Mesothelial cell of epicardium (in vitro differentiated cells): ENCODE measurements at places on chromosomes 16 and 17. TPM values are rescaled to one million over a fixed set of nuclear protein-coding genes. Genes with fewer than 3 reads are reported as not detected.

DNA sequence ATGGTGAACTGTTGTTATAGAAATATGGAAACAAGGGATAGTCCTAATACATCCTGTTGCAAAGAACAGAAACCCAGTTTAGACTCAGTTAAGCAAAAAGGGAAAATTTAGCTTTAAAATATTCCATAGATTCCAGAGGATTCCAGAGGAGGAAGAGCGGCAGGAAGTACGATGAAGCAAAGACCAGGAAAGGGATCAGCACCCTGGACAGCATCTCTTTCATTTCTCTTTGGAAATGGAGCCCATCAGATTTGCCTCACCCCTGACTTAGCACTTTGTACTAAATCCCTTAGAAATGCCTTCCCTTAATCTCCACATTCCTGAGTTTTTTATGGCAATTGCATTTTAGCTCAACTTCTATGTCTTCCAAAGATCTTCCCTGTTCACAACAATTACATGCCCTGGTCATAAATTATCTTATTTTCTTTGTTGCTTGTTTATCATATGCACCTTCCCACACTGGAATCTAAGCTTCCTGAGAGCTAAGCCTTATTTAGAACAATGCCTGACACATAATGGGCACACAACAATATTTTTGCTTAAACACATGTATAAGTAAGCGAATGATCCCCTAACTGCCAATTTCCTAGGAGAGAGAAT, 150.0 kb upstream of the RBFOX1 start:
- DNase-seq = no peak
- peaks cover 2% of the 10 kb centered on the region for H3K27me3 ChIP-seq
- H3K4me1 ChIP-seq = no peaks in the 10 kb centered on the region
- no peak overlapping the region for H3K4me3 ChIP-seq

DNA sequence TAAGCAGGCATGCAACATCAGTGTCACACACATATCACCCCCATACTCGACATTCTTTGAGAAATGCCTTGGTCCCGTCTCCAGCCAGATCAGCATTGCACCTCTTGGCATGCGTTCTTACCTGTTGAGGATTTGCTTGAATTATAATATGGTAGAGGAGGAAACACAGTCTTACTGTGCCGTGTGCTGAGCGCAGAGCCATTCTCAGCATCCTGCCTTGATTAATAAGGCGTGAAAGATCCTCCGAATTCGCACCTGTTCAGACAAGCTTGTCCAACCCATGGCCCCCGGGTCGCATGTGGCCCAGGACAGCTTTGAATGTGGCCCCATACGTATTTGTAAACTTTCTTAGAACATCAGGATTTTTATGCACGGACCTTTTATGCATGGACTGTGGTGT, 408.1 kb downstream of the WWOX start:
- peaks cover 1% of the 10 kb centered on the region for H3K27me3 ChIP-seq
- H3K36me3 ChIP-seq = no peaks in the 10 kb centered on the region
- no peak overlapping the region for H3K27ac ChIP-seq
- no peak for DNase-seq
- H3K4me1 ChIP-seq = peaks cover 31% of the 10 kb centered on the region
- no peak overlapping the region for H3K4me3 ChIP-seq

GRCh38 chr17:9700136-9700535, 54.8 kb downstream of the USP43 start:
- H3K27ac ChIP-seq = no peak overlapping the region
- H3K36me3 ChIP-seq = peaks cover 28% of the 10 kb centered on the region
- no peak overlapping the region for H3K4me3 ChIP-seq
- no peak for DNase-seq

- DNase-seq = no peak
- no peak overlapping the region for H3K4me3 ChIP-seq
- peaks cover 22% of the 10 kb centered on the region for H3K36me3 ChIP-seq
- no peaks in the 10 kb centered on the region for H3K4me1 ChIP-seq
- no peak overlapping the region for H3K27ac ChIP-seq
Measured at GRCh38 chr16:28318042-28318744, 25.9 kb downstream of the SBK1 start.

GRCh38 chr17:6421700-6422604, 13.0 kb downstream of the AIPL1 start:
- H3K4me3 ChIP-seq = no peak overlapping the region
- H3K36me3 ChIP-seq = no peaks in the 10 kb centered on the region
- no peaks in the 10 kb centered on the region for H3K4me1 ChIP-seq
- peaks cover 36% of the 10 kb centered on the region for H3K27me3 ChIP-seq
- no peak overlapping the region for H3K27ac ChIP-seq
- peak; percentile 62 for DNase-seq

DNA sequence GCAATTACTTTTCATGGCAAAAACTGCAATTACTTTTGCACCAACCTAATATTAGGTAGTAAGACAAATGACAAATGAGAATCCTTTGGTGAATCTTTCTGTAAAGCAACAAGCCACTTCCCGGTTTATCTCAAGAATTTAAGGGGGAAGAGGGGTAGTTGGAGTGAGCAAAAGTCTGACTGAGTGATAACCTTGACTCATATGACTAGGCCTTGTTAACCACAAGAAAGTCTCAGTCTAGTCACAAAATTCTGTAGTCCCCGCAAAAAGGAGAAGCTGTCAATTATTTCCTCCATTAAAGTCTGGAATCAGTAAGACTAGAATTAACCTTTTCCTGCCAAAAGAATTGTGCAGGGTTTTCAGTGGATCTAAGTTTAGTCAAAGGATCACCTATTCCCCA, 72.2 kb upstream of the GNAO1 start:
- no peak overlapping the region for H3K27ac ChIP-seq
- H3K4me3 ChIP-seq = no peak overlapping the region
- H3K4me1 ChIP-seq = peaks cover 13% of the 10 kb centered on the region
- no peak for DNase-seq

GRCh38 chr17:43637563-43638323, 24.0 kb downstream of the MEOX1 start:
- no peak overlapping the region for H3K4me3 ChIP-seq
- no peak for DNase-seq
- peaks cover 3% of the 10 kb centered on the region for H3K27me3 ChIP-seq
- no peaks in the 10 kb centered on the region for H3K36me3 ChIP-seq

- H3K4me3 ChIP-seq = no peak overlapping the region
- DNase-seq = no peak
- H3K27ac ChIP-seq = no peak overlapping the region
- H3K27me3 ChIP-seq = no peaks in the 10 kb centered on the region
- H3K36me3 ChIP-seq = no peaks in the 10 kb centered on the region
Measured at GRCh38 chr17:57142925-57143324, 57.9 kb downstream of the AKAP1 start.

GRCh38 chr17:75762513-75763268, 2.3 kb downstream of the GALK1 start:
- H3K36me3 ChIP-seq = peaks cover 2% of the 10 kb centered on the region
- DNase-seq = no peak
- no peaks in the 10 kb centered on the region for H3K27me3 ChIP-seq
- H3K4me3 ChIP-seq = peak overlapping the region; percentile 42
- no peak overlapping the region for H3K27ac ChIP-seq
- peaks cover 8% of the 10 kb centered on the region for H3K4me1 ChIP-seq

GRCh38 chr16:75342308-75342811, 90.9 kb upstream of the BCAR1 start:
- DNase-seq = no peak
- peak overlapping the region; percentile 74 for H3K27ac ChIP-seq
- peaks cover 66% of the 10 kb centered on the region for H3K4me1 ChIP-seq
- H3K36me3 ChIP-seq = peaks cover 5% of the 10 kb centered on the region
- H3K4me3 ChIP-seq = no peak overlapping the region

- no peak overlapping the region for H3K4me3 ChIP-seq
- H3K4me1 ChIP-seq = no peaks in the 10 kb centered on the region
- no peaks in the 10 kb centered on the region for H3K27me3 ChIP-seq
- H3K36me3 ChIP-seq = peaks cover 59% of the 10 kb centered on the region
- DNase-seq = no peak
Measured at GRCh38 chr16:27486344-27486743, 63.4 kb downstream of the GTF3C1 start.

DNA sequence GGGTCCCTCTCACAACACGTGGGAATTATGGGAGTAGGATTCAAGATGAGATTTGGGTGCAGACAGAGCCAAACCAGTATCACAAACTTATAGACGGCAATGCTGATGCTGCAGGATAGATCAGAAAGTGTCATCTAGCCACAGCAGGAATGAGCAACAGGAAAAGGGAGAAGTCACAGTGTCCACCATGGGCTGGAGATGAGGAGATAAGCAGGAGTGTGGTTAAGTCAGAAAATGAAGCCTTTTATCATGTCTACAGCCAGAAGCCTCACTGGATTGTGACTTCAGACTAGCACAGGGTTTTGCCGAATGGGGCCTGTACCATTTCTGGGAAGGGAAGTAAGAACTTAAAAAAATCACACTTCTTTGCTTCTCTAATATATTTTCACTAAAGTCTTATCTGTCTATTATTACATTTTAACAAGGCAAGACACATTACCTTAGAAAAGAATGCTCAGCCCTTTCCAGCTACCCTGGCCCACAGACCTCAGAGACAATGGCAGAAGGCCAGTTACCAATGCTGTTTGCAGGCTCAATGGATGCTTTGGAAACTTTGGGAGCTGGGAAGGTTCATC, 490.2 kb upstream of the SALL1 start:
- H3K4me1 ChIP-seq = peaks cover 5% of the 10 kb centered on the region
- H3K27me3 ChIP-seq = peaks cover 46% of the 10 kb centered on the region
- H3K36me3 ChIP-seq = no peaks in the 10 kb centered on the region
- DNase-seq = no peak
- no peak overlapping the region for H3K27ac ChIP-seq

- H3K4me3 ChIP-seq = no peak overlapping the region
- H3K4me1 ChIP-seq = no peaks in the 10 kb centered on the region
- DNase-seq = no peak
- H3K36me3 ChIP-seq = no peaks in the 10 kb centered on the region
- no peak overlapping the region for H3K27ac ChIP-seq
Measured at GRCh38 chr16:52066962-52067361, 480.0 kb downstream of the TOX3 start.

DNA sequence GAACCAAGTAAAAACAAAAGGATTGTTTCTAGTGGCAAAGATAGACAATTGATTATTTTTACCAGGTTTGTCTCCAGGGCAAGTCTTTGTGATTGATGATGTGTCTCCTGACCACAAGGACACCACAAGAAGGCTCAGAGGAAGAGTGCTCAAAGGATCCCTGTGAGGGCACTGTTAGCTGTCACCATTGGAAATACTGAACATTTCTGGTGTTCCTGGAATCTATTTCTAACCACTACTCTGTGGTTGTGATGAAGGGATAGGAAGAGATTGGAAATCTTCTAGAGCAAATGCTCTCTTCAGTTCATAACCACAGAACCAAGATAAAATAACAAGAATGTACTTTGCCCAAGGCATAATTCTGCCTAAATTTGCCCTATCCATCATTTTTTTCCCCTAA, 15.3 kb downstream of the RNF43 start:
- H3K27me3 ChIP-seq = no peaks in the 10 kb centered on the region
- DNase-seq = no peak
- peaks cover 6% of the 10 kb centered on the region for H3K36me3 ChIP-seq
- H3K4me1 ChIP-seq = peaks cover 87% of the 10 kb centered on the region
- H3K27ac ChIP-seq = peak overlapping the region; percentile 85

DNA sequence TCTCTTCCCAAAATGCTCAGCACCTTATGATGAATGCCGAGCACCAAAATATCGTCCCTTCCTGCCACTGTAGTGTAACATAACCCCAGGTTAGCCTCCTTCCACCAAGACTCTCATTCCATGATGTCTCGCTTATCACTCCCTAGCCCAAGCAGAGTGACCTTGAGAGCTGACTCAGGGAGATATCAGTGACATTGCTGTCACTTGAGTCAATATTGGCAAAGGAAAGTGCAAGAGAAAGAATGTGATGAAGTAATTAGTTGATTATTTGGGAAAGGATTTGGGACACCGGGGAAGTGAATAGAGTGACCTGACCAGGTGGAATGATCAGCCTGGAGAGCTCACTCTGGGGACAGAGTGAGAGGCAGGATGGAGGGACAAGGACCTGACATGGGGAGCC, 2.6 kb upstream of the ANKFN1 start:
- no peak for DNase-seq
- no peaks in the 10 kb centered on the region for H3K36me3 ChIP-seq
- no peak overlapping the region for H3K27ac ChIP-seq
- peaks cover 4% of the 10 kb centered on the region for H3K4me1 ChIP-seq

DNA sequence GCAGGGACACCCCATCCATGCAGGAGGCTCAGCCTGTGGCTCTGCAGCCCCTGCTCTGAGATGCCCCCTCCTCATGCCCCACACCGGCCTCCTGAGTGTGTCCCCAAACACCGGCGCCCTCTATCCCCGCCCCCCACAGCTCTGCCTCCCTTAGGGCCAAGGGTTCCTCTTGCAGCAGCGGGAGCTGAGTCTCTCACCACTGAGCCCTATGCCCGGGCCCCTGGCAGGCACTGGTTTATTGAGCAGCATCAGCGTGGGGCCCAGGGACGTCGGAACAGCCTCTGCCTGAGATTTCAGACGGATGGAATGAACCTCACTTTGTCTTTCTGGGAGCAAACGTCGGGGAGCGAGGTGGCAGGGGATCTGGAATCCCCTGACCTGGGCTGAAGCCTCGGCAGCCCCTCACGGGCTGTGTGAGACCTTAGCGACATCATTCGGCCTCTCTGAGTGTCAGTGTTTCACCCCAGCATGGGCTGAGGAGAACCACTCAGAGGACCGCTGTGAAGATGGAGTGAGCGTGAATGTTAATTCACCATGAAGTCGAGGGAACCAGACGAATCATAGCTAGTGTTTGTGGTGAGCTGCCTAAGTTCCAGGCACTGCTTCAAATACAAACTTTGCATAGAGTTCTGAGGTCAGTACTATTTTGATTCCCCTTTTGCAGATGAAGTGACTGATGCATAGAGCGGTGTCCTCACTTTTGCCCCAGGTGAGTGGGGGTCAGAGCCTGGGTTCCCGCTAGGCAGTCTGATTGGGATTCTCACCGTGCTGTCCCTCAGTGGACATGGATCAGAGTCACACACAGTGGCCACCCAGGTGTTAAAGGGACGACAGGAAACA, 5.3 kb upstream of the C16orf74 start:
- H3K36me3 ChIP-seq = no peaks in the 10 kb centered on the region
- no peak overlapping the region for H3K4me3 ChIP-seq
- H3K27ac ChIP-seq = no peak overlapping the region
- peaks cover 18% of the 10 kb centered on the region for H3K27me3 ChIP-seq
- DNase-seq = no peak
- H3K4me1 ChIP-seq = peaks cover 27% of the 10 kb centered on the region

GRCh38 chr17:19495828-19496528, 37.7 kb upstream of the SLC47A1 start:
- H3K27ac ChIP-seq = no peak overlapping the region
- H3K27me3 ChIP-seq = no peaks in the 10 kb centered on the region
- no peaks in the 10 kb centered on the region for H3K36me3 ChIP-seq
- no peak for DNase-seq

Gene TEX19
- total RNA-seq = 0.16 TPM in 1 of 3 replicates, not detected in the others

Gene BLTP2
- 155 to 162 TPM (median 157 TPM) in 3 replicates for total RNA-seq

Gene PLCG2
- 3.1 to 5.7 TPM (median 4.2 TPM) in 3 replicates for total RNA-seq

Gene PLK1
- total RNA-seq = 22.3 to 24.2 TPM (median 23.8 TPM) in 3 replicates

Gene GDPD1
- 7.6 to 9.1 TPM (median 7.8 TPM) in 3 replicates for total RNA-seq

Gene SRCIN1
- 19.4 to 21.4 TPM (median 20.8 TPM) in 3 replicates for total RNA-seq

Gene SLC47A1
- 5.5 to 9.2 TPM (median 5.9 TPM) in 3 replicates for total RNA-seq

Gene LPO
- total RNA-seq = 0.16 to 0.29 TPM (median 0.27 TPM) in 3 replicates

Gene CDH11
- 333 to 376 TPM (median 359 TPM) in 3 replicates for total RNA-seq

Gene DUS2
- total RNA-seq = 18.1 to 20.8 TPM (median 19.4 TPM) in 3 replicates

Gene PIPOX
- total RNA-seq = 4.1 to 5.0 TPM (median 4.4 TPM) in 3 replicates

Gene KRTAP9-4
- not detected in 3 replicates for total RNA-seq

Gene CD7
- 0.83 to 1.4 TPM (median 1.2 TPM) in 3 replicates for total RNA-seq
